NCI-H345 (cell line): ENCODE measurements at places on chromosomes 12 and 14.

DNA sequence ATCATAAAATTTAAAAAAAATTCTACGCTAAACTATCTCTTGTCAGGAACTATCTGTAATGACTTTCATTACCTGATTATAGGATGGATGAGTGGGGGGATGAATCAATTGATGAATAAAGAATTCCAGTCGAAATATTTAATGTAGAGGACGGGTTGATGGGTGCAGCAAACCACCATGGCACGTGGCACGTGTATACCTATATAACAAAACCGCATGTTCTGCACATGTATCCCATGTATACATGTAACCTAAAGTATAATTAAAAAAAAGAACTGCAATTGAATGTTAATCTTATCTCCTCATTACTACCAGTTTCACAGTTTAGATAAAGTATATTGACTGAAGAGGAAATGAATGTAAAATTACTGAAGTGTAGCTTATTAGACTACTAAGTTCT is 23.4 kb downstream of the LRRIQ1 start:
- no peak for DNase-seq

GRCh38 chr12:127888943-127889719 is 377.8 kb upstream of the TMEM132C start:
- DNase-seq: no peak

- no peak for DNase-seq
Measured at GRCh38 chr14:75222208-75222701, 45.8 kb upstream of the TMED10 start.

GRCh38 chr14:48575772-48576171 is 900.4 kb upstream of the MDGA2 start:
- no peak for DNase-seq

- DNase-seq: no peak
Measured at GRCh38 chr12:65504417-65504816, 225.9 kb downstream of the MSRB3 start.

DNA sequence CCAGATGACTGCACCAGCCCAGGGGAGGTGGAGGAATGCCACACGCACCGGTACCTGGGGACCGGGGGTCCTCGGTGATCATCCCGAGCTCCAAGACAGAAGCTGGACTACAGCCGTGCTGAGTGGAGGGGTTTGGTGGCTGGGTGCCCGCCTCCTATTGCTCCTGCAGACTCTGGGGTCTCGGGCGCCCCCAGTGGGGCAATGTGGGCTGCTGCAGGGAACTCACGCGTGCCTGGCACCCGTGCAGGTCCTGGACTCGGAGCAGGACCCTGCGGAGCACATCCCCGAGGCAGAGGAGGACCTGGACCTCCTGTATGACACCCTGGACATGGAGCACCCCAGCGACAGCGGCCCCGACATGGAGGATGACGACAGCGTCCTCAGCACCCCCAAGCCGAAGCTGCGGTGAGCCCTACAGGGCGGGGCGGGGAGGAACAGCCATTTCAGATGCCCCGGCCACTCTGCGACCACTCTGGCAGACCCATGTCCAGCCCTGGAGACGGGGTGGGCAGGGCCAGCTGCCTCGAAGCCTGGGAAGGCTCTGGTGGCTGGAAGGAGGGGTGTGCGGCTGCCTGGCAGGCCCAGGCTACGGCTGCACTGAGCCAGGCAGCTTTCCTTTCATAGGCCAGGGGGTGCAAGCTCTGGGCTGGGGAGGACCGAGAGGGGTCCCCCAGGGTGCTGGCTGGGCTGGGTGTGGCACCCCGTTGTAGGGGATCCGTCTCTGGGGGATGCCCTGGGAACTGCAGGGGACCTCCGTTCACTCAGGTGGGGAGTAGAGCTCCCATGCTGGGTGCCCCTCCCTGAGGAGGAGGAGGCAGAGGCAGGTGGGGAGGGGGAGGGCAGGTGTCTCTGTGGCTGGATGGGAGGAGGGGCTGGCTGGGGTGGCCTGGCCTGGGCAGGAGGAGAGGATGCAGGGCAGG is 21.6 kb upstream of the TEX22 start:
- DNase-seq: no peak

- DNase-seq: no peak
Measured at GRCh38 chr12:29346769-29347421, 34.1 kb downstream of the ERGIC2 start.

DNA sequence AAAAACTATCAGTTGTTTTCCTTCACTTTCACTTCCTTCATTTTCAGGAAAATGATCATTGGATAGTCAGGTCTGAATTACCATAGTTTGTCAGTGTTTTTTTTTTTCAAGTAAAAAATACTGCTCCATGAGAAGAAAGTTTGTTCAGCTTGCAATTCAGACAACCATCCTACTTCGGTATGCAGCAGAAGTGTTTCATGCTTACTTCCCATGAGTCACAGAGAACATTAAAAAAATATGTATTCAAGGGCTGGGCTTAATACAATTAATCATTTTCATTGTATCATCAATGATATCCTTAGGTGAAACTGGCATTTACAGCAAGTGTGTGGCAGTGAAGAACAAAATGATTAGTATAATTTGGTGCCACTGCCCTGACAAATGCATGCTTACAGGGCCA is 21.6 kb downstream of the PYM1 start:
- no peak for DNase-seq

GRCh38 chr12:109053382-109054123 is 1.2 kb downstream of the USP30 start:
- DNase-seq: no peak

DNA sequence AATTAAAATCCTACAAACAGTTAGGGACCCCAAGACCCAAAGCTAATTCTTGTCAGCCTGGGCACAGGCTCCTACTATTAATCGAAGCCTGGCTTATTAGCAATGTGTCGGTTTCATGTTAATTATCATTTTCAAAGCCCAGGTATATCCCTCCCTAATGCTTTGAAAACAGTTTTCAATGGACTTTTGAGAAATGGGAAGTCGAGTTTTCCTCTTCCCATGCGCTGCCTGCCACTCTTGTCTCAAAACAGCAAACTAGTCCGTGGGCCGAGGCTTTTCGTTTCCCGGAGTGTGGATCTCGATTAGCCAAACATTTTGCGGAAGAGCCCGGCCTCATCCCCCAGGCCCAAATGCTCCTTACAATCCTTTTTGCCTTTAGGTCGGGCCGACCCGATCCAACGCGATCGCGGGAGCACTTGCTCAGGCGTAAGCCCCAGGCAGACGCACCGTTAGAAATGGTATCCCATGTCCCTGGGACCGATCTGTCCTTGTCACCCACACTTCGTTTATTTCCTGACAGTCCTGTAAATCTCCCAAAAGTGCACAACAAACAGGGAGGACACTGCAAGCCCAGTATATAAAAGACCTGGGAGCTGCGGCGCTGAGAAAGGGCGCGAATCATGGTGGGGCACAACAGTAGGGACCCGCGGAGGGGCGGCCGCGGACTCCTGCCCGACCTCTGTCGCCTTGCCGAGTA is 1.5 kb downstream of the SIX6 start:
- no peak for DNase-seq
